ENCODE measurements at places on chromosomes 13 and 19.

DNA sequence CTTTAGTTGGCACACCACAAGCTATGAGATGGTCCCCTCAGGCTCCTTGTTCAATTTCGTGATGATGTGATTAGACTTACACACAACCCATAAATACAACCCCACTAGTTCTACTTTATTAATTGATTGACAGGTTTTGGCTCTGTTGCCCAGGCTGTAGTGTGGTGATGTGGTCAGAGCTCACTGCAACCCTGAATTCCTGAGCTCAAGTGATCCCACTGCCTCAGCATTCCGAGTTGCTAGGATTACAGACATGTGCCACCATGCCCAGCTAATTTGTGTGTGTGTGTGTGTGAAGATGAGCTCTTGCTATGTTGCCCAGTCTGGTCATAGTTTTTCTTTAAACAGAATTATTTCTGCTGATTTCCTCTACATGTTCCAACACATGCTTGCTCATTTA is 17.5 kb upstream of the HTR2A start:
- DNase-seq: no peak

GRCh38 chr19:33557196-33557595 is 35.6 kb upstream of the PEPD start:
- no peak for DNase-seq

- DNase-seq: no peak
Measured at GRCh38 chr13:33144358-33144784, 128.1 kb downstream of the KL start.

DNA sequence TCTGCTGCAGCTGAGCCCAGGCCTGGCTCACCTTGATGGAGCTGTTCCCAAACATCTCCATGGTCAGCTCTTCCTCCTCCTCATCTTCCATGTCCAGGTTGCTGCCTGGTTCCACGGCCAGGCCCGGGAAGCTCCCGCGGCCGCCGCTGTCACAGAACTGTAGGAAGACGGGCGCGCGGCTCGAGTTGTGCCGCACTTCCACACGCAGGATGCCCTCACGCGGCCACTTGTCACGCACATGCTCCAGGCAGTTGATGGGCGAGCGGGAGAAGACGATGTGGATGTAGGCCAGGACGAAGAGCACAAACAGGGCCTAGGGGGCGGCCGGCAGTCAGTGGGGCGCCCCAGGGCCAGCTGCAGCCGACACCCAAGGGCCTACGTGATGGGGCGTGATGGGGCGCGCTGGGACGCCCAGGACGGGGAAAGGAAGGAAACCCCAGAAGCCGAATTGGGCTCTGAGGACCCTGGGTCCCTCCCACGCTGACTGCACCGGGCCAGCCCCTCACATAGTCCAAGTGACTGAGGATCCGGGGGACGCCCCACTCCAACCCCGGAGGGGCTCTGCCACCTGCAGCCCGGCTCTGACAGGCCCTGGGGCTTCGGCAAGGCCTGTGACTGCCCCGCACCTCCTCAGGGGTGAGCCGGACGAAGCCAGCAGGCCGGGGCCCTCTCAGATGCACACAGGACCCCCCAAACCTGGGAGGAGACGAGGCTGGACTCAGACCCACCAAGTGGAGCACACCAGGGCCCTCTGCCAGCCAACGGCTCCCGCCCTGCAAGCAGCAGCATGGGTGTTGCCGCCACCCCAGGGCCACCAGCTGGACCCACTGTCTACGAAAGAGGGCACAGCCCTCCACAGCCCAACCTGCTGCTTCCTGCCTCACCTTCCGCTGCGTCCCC is 6.5 kb downstream of the TMEM259 start:
- no peak for DNase-seq

DNA sequence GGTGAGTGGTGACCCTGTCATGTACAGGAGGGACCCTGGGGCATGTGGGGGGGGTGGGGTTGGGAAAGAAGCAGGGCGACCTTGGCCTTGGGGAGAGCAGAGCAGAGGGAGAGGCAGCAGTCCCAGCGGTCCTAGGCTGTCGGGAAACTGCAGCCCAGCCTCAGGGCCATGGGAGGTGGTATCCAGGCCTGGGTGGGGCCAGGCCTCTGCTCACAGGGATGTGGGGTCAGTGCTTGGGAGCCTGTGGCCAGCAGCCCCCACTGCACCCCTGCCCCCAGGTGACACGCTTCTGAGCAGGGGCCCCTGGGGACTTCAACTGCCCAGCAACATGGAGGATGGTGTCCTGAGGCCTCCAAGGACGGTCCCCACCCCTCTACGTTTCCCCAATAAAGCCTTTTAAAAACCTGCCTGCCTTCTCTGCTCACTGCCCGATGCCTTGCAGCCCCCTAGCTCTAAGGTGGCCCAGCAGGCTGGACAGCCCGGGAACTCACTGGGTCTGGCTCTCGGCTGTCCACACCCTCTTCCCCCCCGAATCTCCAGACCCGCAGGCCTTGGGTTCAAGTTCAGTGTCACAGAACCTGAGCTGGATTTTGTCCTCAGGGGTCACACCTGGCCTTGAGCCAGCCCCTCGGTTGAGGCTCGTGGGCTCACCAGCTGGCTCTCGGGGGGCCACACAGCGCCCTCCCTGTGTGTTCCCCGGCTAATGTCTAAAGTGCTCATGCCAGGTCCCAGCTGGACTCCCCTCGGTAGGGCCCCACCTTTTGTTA is 6.9 kb downstream of the PNKP start:
- DNase-seq: no peak

GRCh38 chr13:30410705-30411125 is 11.6 kb upstream of the UBE2L5 start:
- no peak for DNase-seq

DNA sequence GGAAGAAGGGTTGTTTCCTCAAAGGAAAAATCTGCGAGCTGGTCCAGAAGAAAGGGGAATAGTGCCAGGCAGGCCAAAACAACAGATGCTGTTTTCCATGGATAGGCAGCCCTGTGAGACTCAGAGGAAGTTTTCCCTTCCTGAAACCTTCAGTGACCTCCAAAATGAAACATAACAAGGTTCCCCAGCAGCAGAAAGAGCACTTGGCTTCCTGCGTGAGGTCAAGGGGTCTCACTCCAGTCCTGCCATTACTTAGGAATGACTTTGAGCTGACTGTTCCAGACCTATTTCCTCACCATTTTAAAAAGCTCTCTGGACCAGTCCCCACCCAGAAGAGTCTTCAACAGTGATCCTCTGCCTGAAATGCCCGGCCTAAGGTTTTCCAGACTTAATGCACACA is 104.6 kb upstream of the IPO5 start:
- no peak for DNase-seq
